ENCODE measurements at places on chromosomes 11 and 22.

GRCh38 chr22:45968003-45968650 lies 8.8 kb downstream of the WNT7B start:
- DNase-seq: no peak

- DNase-seq: no peak
Observed at GRCh38 chr11:83723999-83724398, 437.8 kb upstream of the CCDC90B start.

GRCh38 chr11:33534575-33534974 lies 166.1 kb downstream of the C11orf91 start:
- no peak for DNase-seq

GRCh38 chr11:107988397-107989158 lies 20.1 kb upstream of the CUL5 start:
- no peak for DNase-seq

GRCh38 chr11:69292221-69292648 lies 1.7 kb upstream of the MYEOV start:
- peak; percentile 50 for DNase-seq

- no peak for DNase-seq
Observed at GRCh38 chr11:115126092-115126491, 378.1 kb downstream of the CADM1 start.

DNA sequence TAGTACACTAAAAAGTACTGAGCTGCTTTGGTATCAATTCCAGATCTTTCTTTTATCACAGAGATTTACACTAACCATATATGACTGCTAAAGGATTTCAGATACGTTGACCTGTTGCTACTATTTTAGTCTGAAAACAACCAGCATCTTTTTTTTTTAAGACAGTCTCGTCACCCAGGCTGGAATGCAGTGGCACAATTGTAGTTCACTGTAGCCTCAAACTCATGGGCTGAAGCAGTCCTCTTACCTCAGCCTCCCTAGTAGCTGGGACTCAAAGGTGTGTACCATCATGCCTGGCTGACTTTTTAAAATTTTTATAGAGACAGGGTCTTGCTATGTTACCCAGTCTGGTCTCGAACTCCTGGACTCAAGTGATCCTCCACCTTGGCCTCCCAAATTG lies 24.2 kb upstream of the L3MBTL2 start:
- no peak for DNase-seq

- DNase-seq: no peak
Observed at GRCh38 chr22:19802894-19803735, 42.5 kb downstream of the TBX1 start.

GRCh38 chr22:46072110-46072881 lies 78.0 kb upstream of the PPARA start:
- peak; percentile 37 for DNase-seq

- DNase-seq: no peak
Observed at GRCh38 chr11:60860943-60861342, 5.2 kb upstream of the PTGDR2 start.

DNA sequence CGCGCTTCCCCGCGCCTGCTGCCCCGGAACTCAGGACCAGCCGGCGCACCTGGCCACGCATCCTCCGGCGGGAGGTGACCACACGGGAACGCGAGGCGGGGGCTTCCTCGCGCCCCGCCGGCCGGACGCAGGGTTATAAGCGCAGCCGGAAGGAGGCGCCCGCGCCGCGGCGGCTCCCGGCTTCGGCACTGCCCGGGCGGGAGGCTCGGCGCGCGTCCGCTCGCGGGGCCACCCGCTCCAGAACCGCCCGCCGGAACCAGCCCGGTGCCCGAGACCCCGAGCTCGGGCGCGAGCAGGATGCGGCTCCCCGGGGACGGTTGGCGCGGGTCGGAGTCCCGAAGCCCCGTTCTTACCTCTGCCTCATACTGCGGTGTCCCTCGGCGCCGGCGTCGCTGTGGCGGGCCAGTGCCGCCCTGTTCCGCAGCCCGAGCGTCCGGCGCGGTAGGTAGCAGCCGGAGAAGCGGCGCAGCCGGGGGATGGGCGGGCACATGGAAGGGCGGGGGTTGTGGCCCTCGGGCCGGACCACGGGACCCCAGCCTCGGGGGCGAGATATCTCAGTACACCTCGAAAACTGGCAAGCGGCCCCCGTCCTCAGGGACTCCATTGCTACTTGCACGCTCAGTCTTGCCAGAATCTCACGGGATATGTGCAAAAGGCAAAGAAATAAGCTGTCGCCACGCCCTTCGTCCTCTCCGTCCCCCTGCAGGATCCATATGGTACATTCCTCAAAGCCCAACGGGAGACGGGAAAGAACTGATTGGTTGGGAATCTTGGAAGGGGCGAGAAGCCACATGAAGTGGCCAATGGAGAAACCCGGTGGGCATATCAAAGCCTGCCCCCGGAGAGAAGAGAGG lies 23.1 kb downstream of the MICAL3 start:
- peak; percentile 66 for DNase-seq

DNA sequence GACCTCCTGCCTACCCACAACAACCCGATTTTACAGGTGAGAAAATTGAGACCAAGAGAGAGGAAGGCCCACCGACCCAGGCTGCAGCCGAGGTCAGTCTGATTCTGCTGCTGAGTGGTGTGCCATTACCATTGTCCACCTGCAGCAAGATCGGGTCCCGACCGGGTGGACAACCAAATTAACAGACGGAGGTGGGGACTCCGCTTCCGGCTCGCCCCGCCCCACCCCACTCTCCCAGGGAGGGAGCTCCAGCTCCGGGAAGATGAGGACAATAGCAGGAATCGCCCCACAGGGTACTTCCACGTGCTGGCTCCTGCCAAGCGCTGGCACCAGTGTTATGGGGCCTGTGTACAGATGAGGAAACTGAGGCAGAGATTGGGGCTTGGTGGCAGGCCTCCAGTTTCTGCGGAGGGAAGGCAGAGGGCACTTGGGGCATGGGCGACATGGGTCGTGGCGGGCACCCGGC lies 425 bp upstream of the KDELR3 start:
- no peak for DNase-seq

DNA sequence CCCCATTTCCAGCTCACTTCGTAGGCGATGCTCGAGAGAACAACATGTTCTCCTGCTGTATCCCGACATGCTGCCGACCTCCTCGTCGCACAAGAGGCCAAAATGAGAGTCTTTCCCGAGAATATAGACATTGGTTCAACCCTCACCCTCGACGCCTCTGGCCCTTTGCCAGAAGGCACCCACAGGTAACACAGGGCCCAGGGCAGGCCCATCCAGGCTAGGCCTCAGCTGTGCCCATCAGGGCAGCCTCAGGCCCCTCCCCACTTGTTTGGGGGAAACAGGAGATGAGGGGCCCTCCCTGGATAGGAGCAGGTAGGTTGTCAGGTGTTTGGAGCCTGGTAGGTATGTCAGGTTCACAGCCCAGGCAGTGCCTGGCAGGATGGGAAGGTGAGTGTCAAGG lies 2.7 kb upstream of the RGL4 start:
- DNase-seq: no peak

DNA sequence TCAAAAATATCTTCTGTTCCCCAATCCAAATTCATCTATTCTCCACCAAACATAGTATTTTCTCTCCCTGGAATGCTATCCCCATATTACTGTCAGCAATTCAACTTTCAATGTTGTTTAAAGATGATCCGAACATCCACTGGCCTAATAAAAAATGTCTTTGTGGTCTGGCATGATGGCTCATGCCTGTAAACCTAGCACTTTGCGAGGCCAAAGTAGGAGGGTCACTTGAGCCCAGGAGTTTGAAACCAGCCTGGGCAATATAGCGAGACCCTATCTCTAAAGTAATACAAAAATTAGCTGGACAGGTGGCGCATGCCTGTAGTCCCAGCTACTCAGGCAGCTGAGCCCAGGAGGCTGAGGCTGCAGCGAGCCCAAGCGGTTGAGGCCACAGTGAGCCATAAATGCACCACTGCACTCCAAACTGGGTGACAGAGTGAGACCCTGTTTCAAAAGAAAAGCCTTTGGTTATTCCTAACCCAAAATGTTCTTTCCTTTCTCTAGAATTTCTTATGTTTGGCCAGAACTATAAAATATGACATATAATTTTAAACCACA lies 29.8 kb downstream of the SIK3 start:
- no peak for DNase-seq

GRCh38 chr11:124886476-124886875 lies 11.2 kb downstream of the ROBO4 start:
- DNase-seq: no peak

- no peak for DNase-seq
Observed at GRCh38 chr11:6864438-6864837, 1.6 kb downstream of the OR10A2 start.

GRCh38 chr11:95592471-95592870 lies 197.1 kb downstream of the FAM76B start:
- no peak for DNase-seq

GRCh38 chr11:94504689-94505293 lies 7.5 kb upstream of the C11orf97 start:
- DNase-seq: peak; percentile 7

GRCh38 chr22:27987557-27987956 lies 68.5 kb upstream of the PITPNB start:
- no peak for DNase-seq

DNA sequence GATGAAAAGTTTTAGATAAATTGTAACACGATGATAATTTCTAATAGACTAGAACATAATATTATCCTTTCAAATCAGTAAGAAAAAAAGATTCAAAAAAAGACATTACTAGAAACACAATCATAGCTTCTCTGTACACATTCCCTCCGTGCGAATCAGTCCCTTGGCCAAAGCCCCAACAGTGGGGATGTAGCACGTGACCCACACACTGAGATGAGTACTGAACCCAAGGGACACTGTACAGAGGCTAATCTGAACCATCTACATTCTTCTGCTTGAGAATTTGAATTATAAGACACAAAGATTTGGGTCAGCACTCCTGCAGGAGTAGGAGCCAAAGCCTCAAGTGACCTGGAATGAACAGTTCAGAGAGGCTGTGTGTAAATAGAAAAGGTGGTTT lies 353.7 kb downstream of the INSC start:
- DNase-seq: no peak

GRCh38 chr11:19803506-19803998 lies 90.9 kb downstream of the NAV2 start:
- DNase-seq: no peak

Data from activated CD4-positive, alpha-beta T cell treated with anti-CD3 and anti-CD28 coated beads for 4 hours (primary cell).